ENCODE measurements at places on chromosomes 3 and 15.

DNA sequence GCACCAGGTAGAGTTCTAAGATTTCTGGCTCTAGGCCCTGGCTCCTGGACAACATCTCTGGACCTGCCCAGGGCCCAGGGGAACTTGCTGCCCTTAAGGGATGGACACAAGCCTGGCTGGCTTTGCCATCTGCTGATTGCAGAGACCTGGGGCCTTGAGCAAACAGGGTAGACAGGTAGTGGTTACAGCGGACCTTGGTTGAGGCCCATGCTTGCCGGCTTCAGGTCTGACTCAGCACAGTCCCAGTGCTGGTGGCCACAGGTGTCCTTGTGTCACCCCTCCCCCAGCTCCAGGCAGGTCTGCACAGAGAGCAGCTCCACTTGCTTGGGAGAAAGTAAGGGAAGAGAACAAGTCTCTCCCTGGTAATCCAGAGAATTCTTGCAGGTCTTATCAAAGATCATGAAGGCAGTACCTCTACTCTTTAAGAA lies 15.9 kb upstream of the ACTL6A start:
- no peak for DNase-seq

GRCh38 chr3:63095-63765 lies 133.3 kb upstream of the CHL1 start:
- DNase-seq, result no peak

DNA sequence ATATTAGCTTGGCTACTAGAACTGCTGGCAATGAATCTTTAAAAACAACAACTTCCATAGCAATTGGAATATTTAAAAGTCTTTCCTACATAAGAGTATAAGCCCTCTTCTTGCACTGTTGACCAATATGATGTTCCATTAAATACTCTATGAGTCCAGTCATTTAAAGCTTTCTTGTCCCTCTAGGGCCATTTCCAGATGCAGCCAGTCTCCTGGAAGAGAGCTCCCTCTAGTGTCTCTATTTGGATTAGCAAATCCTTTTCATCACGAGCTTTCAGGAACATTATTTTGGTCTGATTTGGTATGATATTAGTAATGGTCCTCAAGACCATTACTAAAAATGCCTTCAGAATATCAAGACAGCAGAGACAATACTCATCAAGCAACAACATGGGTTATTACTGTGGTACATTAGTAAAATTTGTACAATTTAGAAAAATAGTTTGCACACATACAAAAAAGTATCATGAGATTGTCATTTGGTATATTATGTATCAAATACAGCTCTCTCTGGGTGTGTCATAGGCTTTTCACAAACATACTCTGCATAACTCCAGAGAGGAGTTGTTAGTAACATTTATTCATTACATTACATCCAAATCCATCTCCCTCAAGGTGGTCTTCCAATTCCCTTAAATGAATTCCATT lies 101.3 kb downstream of the DPH6 start:
- DNase-seq, result no peak

DNA sequence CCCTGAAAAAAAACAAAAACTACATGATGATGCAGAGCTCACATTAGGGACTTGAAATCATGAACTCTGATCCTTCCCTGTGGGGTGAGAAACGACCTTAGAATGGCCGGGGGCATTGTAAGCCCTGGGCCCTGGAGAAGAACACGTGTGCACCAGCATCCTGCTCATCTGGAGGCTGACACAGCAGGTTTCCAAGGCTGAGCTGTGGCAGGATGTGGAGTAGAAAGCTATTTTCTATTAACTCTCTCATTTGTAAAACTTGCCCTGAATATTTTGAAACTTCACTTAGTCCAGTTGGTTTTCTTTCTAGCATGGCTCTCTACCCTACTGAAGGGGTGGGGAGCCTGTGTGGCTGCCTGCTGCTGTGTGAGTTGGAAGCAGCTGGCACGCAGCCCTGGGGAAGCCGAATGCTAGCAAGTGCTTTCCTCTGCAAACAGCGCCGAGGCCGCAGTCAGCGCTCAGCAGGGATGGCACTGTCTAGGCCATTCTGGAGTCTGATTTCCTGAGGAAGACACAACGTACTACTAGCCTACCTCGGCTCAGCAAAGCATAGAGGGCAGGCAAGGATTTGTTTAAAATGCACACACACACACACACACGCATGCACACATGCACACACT lies 58.0 kb downstream of the GABRG3 start:
- no peak for DNase-seq

- no peak for DNase-seq
Measured at GRCh38 chr15:60635507-60636352, 156.8 kb upstream of the ICE2 start.

DNA sequence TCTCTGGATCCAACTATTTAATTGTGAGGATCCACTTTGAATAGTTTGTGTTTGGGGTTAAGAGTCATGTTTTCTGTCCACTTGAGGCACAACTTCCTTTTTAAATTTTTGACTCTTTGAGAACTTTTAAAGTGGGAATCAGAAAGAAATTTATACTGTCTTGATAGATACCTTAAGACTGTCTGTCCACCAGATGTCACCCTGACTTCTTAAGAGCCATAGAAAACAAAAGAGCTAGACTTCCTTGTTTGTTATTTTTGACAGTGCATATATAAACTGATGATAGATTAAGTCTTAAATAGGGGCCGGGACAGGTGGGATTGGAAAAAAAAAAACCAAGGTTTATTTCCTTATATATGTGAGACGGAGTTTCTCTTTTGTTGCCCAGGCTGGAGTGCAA lies 52.1 kb upstream of the WDR72 start:
- no peak for DNase-seq

Measured in central memory CD8-positive, alpha-beta T cell (primary cell).